ENCODE measurements at places on chromosomes 7 and 10.

DNA sequence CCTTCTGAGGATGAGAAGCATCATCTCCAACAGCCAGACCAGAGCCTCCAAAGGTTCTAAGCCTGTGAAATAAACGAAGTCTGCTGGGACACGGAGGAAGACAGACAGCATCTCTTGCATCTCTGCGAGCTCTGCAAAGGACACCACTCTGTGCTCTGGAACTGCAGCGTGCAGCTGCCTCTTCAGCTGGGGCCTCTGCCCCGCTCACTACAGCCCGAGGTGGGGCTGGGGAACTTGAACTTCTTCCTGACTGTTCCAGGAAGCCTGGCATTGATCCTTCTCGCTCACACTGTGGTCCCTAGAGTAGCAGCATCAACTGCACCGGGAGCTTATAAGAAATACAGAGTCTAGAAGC is 163.3 kb downstream of the USP6NL start:
- DNase-seq: no peak

- no peak for DNase-seq
These were observed 236.0 kb downstream of the SEMA3D start for GRCh38 chr7:84950836-84951235.

DNA sequence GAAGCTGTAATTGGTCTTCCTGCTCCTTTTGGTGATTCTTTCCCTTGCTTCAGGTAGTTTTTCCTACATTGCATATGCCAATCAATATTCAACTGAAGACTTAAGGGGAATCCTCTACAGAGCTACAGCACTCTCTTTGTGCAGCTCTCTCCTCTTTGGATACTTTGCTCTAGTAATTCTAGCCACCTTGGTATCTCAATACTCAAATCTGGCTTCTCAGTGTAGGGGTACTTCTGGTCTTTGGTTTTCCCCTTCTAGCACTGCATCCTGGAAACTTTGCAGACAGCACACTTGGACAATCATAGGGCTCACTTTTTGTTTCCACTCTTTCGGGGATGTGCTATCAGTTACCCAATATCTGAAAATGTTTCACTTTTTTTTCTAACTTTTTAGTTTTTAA is 9.9 kb downstream of the PHTF2 start:
- no peak for DNase-seq

DNA sequence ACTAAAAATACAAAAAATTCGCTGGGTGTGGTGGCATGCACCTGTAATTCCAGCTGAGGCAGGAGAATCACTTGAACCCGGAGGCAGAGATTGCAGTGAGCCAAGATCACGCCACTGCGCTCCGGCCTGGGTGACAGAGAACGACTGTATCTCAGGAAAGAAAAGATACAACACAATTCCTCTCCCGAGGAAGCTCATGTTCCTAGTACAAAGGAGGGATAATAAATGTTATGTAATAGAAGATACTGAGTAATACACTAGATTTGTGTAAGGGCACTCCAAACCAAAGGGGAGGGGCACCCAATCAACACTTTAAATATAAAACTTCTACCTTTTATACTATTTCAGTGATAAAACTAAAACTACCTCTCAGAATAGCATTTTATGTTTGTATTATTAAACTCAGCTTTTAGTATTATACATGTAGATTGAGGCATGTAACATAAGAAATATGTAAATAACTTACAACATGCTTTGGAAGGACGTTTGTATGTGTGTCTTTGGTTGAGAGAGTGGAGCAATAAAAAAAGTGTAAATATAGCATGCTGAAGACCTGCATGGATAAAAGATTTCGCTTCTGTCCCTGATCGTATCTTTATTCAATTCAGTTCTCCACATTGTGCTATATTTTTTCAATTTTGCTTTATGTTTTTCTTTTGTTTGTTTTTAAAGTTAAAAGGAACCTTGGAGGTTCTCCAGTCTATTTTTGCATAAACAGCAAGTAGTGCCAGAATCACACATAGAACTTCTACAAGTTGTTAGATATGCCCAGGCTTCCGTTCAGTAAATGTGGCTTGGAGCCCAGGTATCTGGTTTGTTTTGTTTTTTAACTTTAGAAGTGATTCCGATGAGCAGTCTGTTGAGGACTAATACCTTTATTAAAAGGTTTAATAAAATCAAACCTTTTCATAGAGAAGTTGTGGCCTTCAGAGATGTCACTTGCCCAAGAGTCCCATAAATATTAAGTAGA is 71.9 kb downstream of the WAC start:
- DNase-seq: no peak

DNA sequence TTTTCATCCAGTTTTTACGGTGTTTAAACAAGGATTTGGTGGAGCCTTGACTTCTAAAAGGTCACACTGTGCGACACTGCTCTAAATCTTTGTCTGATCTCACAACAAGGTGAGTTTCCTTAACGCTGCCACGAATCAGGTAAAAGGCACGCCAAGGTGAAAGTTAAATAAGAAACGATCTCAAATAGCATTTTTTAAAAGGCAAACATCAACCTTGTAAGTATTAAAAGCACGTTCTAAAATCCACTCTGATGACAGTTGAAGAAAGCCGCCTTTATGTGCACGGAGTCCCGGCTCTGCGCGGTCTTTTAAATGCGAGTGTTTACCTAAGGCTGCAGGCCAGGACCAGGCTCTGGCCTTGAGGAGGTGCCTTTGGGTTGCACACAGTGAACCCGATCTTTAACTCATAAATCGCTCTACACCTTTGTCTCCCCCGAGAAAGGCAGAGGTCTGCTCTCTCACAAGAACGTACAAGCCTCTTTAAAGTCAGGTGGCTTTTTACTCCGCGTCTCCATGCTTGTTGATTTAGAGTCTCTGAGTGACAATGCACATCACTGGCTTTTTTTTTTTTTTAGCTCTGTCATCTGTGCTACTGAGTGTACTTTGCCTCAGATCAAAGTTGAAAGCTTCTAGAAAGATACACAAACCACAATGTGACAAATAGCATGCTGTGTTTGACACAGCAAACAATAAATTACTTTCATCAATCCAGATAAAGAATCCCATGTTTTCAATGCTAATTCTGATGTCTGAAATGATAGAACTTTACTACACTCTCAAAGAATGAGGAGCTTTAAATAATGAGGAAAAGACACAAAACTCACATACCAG is 25.9 kb upstream of the RNF32 start:
- no peak for DNase-seq

DNA sequence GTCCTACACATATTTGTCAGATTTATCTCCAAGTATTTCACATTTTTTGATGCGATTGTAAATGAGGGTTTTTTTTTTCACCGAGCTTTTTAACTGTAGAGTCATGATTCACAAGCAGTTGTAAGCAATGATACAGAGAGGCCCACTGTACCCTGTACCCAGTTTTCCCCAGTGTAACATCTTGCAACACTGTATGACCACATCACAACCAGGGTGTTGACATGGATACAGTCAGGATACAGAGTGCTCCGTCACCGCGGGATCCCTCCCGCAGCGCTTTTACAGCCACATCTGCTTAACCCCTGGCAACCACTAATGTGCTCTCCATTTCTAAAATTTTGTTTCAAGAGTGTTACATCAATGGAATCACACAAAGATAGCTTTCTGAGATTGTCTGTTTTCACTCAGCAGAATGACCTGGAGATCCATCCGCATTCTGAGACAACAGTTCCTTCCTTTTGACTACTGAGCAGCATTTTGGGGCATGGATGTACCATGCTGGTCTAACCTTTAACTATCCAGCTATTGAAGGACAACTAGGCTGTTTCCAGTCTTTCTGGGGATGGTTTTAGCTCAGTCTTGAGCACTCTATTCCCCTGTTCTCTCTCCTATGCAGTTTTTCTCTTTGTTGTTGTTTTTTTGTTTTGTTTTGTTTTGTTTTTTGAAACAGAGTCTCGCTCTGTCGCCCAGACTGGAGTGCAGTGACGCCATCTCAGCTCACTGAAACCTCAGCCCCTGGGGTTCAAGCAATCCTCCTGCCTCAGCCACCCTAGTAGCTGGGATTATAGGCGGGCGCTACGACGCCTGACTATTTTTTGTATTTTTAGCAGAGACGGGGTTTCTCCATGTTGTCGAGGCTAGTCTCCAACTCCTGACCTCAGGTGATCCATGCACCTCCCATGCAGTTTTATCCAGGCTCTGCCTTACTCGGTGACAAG is 25.9 kb downstream of the GPRIN2 start:
- DNase-seq: no peak

DNA sequence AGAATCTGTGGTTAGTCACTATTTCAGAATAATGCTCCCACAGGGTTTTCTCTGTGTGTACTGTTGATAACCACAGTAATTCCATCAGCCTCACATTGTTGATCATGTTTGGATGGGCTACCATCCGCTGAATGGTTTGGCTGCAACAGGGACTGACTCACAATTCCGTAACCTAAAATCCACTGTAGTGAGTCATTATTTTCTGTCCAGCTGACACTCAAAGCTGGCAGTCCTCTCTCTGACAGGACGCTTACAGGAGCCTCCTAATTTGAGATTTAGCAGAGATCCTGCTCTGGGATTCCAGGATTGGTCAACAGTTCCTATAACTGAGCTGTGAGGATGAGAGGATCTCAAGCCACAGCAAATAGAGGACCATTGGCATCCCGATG is 32.7 kb downstream of the VWA2 start:
- no peak for DNase-seq

DNA sequence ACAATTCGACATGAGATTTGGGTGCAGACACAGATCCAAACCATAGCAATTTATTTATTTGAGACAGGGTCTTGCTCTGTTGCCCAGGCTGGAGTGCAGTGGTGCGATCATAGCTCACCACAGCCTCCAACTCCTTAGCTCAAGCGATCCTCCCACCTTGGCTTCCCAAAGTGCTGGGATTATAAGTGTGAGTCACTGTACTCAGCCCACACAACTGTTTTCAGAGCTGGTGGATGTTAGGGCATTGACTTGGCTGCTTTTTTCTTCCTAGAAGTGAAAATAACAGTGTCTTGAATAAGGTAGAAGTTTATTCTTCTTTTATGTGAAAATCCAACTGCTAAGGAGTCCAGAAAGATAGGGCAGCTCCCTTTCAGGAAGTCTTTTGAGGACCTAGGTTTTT is 132.1 kb downstream of the CCDC3 start:
- no peak for DNase-seq

DNA sequence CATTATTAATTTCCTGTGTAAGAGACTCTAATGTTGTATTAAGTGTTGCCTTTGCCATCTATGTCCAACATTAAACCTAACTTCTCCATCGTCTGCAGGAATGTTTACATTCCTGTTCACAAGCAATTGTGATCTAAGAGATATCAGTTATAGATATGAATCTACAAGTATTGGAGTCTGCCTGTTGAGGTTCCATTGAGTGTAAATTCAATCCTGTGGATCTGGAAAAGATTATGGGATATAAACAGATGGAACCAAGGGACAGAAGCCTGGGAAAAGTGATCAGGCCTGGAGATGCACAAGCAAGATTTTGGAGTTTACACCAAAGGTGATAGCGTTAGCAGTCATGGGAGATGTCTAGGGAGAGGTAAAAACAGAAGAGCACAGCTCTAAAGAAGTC is 135.5 kb downstream of the LSMEM1 start:
- DNase-seq: no peak

DNA sequence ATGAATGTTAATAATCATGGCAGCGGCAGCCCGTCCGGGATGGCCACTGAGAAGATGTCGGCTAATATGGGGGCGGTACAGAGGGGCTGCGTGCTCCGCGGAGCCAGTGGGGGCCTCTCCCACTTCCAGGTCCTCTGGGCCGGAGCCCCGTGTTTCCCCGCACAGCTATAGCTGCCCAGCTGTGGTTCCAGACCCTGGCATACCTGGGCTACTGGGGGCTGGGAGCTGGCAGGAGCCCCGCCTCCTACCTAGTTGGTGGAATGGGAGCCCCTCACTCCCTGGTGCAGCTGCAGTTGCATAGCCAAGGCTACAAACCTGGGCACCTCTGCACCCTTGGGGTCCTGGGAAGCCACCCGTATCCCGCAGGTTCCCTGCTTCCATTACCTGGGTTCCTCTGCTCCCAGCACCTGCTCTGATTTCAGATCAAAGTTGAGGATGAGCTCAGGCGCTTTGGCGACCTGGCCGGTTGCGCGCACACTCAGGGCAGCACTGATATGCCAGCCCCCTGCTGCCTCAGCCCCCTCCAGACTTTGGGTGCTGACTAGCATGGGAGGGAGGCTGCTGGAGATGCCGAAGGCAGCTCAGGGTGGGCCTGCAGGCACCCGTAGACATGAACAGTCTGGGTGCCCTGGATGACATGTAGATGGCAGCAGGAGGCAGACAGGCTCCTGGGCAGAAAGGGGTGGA is 236.5 kb upstream of the SEMA3D start:
- DNase-seq: no peak

- no peak for DNase-seq
These were observed 202.7 kb downstream of the PARD3 start for GRCh38 chr10:34612446-34612845.

GRCh38 chr10:116948530-116948870 is 56.5 kb downstream of the SHTN1 start:
- no peak for DNase-seq

DNA sequence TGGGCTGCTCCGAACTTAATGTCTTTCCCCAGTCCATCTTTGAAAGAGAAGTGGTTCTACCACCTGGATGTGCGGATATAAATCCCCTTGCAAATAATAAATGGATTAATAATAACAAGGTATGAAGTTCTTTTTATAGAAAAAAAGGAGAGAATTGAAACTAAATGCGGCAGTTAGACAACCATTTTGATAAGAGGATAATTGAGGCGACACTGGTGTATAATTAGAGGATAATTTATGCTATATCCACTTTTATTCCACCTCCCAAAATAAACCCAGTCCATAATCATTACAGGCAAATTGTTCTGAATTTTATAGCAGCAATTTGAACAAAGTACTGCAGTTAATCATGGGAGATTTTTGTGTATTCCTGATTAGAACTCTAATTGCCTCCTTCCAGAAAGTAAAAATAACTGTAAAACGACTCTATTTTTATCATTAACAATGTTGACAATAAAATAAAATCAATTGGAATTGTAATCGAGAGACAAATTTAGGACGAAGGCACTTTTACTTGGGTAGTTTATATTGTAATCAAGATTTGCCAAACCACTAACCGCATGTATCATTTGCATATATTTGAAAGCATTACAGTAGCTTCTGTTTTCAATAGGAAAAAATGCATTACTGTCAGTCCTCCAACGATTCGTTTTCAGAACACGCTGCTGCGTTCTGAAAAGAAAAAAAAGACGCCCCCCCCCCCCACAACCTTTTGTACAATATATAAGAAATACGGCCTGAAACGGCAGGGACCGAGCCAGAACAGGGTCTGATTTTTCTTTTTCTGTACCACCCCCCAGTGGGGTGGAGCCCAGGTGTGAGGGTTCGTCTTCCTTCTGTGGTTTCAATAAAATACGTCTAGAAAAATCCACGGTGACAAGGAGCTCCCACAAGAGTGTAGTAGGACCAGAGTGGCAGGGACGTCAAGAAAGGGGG is 838 bp upstream of the DLX6 start:
- DNase-seq: no peak

DNA sequence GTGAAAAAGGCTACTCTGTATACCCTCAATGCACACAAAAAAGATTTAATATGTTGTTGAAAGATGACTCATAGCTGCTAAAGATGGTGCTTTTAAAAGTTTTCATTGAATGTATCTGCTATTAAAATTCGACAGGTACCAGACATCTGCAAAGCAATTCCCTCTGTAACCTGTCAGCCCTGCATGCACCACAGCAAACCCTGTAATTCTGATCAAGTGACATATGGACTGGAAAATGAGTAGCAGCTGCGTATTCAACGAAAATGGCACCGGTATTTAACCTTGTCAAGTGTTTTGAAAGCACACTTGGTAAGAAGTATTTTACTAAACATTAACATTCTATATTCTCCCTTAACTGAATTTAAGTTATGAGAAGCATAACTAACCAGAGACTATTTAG is 58.2 kb upstream of the PTPRN2 start:
- no peak for DNase-seq

GRCh38 chr10:24685958-24686540 is 37.6 kb downstream of the ARHGAP21 start:
- no peak for DNase-seq

Data from CD4-positive, alpha-beta T cell treated with Interferon alpha-2 for 1 hour (primary cell).